ENCODE measurements at places on chromosomes 12 and 14.

- no peak for DNase-seq
Observed at GRCh38 chr14:88270776-88271175, 52.3 kb downstream of the KCNK10 start.

DNA sequence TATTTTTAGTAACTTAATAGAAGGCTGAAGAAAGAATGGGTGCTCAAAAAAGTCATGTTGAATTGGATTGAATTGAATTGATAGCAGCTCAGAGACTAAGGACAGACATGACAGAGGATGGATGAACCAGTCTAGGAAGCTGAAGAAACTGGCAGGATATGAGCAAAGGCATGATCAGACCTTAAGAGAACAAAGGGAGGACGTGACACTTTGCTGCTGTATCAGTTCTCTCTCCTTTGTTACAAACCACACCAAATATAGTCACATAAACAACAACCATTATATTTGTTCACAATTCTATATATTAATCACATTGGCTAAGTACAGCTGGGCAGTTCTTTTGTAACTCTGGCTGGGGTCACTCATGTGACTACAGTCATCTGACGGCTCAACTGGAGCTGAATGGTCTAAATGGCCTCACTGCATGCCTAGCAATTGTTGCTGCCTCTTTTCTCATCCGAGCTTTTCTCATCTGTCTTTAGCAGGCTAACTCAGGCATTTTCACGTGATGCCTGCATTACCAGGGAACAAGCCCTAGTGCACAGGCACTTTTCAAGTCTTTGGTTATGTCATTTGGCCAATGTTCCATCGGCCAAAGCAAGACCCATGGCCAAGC is 355.0 kb downstream of the ETNK1 start:
- no peak for DNase-seq

DNA sequence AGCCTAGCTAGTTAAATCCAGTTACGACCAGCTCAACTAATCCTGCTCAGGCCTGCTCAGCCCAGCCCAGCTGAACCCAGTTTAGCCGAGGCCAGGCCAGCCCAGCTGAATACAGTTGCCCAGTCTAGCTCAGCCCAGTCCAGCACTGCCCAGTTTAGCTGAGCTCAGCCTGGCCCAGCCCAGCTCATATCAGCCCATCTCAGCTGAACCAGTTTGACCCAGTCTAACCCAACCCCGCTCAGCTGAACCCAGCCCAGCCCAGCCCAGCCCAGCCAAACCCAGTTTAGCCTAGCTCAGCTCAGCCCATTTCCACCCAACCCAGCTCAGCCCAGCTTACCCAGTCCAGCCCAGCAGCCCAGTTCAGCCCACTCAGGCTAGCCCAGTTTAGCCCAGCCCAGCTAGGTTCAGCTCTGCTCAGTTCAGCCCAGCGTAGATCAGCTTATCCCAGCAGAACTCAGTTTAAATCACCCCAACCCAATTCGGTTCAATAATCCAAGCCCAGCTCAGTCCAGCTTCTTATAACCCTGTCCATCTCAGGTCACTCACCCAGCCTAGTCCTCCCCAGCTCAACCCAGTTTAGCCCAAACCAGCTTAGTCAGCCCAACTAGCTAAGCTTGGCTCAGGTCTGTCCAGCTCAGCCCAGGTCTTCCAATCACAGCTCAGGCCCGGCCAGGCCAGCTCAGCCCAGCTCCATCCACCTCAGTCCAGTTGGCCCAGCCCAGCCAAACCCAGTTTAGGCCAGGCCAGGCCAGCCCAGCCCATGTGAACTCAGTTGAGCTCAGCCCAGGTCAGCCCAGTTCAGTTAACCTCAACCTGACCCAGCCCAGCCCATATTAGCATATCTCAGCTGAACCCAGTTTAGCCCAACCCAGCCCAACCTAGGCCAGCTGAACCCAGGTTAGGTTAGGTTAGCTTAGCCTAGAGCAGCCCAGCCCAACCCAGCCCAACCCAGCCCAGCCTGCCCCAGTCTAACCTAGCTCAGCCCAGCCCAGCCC is 76.7 kb downstream of the TMEM121 start:
- DNase-seq = no peak

DNA sequence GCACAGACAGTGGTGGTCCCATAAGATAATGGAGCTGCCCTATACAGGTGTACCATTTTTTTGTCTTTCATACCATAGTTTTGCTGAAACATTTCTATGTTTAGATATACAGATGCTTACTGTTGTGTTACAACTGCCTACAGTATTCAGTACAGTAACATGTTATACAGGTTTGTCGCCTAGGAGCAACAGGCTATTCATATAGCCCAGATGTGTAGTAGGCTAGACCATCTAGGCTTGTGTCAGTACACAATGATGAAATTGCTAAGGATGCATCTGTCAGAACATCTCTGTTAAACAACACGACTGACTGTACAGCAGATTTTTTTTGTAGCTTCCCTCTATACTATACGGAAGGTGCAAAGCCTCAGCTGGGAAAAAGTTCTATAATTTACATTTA is 30.5 kb downstream of the RAD9B start:
- DNase-seq = no peak

DNA sequence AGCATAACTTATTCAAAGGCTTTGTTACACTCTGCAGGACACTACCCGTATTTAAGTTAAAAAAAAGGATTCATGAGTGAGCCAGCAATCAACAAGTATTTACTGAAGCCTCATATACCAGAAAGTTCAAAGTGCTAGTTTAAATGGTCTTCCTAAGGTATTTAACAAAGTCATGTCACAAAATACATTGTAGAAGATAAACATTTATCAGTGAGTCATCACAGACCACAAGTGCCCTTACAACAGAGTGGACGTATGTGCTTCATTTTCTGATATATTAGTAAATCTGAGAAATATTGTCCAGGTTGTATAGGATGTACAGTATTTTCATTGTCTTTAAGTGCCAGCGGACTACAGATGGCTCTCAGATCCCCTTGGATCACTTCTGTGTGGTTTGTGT is 24.2 kb downstream of the FLRT2 start:
- no peak for DNase-seq

DNA sequence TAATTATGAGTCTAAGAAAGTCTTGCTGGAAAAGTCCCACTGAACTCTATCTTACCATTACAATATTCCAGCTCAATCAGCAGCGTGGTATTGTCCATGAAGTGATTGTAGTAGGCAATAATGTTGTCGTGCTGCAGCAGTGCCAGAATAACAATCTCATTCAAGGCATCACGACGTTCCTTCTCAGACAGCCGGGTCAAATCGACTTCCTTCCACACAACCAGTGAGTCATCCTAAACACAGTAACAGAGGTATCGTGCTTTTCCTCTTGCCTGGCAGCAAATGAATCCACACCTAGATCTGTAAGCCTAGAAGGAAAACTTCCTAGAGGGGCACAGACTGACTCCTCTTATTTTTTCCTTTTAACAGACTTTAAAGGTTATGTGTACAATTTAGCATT is 2.9 kb downstream of the NEK9 start:
- DNase-seq = peak; percentile 23

DNA sequence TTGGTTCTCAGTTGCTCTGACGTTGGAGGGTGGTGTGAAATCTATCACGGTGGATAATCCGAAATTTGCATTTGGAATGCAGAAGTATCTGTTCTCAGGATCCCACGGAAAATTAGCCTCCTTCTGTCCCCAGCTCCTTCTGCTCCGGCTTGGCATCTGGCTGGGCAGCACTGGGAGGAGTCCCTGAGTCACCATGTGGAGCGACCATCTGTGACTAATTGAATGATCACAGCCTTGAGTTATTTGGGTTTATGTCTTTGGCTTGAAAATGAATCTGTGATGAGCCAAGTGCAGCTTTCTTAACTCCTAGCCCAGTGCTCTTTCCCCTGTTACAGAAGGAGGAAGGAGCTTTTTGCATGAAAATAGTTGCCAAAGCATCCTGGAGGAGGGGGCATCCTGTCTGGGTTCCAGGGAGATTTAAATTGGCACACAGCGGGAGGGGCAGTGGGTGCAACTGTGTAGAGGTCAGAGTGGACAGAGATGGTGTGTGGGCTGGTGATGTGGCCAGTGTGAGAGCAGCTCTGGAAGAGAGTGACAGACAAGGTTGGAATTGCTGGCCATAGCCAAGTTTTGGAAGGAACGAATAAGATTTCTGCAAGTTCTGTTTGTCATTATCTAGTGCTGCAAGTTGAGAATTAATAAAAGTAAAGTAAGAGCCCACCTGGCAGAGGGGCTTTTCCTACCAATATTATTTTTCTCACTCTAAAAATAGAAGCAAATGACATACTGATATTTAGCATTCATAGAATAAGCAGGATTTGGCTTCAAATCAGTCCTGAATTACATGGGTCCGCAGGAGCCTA is 74.4 kb downstream of the SLC24A4 start:
- peak; percentile 82 for DNase-seq

GRCh38 chr14:65222440-65222858 is 120.1 kb upstream of the MAX start:
- no peak for DNase-seq

DNA sequence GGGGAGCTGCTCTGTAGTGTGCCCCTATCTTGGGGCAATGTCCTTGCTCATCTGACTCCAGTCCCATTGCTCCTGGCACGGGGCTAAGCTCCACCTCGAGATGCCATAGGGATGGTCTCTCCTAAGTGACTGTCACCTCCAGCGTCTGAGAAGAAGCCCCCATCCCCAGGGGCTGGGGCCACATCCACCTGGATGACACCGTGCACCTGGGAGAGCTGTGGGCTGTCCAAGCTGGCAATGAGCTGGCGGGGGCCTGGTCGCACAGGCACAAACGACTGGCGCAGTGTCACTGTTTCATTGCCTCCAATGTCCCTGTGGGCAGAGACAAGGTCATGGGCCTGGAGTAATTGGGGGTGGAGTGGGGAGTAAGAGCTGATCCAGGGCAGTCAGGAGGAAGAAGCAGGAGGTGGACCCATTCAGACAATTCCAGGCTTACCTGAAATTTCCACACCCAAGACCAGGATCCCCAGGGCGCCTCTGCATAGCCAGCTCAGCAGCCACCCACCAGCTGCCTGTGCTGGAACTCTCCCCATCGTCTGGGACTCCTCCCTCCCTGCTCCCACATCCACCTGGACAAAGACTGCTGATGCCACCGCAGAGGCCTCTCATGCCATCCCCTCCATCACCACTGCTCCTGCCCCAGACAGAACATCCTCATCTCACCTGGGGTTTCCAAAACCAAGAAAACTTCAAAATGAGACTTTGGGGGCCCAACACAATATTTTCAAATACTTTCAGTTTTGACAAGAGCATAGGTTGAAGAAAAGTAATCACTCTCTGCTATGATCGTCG is 7.0 kb upstream of the TINF2 start:
- DNase-seq = no peak

DNA sequence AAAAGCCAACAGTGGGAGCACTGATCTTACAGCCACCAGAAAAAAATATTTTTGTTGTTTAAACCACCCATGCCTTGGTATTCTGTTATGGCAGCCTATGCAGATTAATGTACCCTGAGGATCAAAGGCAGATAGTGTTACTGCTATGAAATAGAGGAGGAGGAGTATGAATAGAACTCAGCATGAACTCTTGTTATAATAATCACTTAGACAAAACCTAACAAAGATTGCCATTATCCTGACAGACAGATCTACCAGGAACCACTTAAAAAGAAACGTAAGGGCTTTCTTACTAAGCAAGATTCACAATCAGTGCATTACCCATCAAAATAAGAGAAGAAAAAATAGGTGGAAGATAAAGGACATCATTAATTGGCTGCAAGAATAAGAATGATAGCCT is 558.3 kb downstream of the GALC start:
- no peak for DNase-seq

DNA sequence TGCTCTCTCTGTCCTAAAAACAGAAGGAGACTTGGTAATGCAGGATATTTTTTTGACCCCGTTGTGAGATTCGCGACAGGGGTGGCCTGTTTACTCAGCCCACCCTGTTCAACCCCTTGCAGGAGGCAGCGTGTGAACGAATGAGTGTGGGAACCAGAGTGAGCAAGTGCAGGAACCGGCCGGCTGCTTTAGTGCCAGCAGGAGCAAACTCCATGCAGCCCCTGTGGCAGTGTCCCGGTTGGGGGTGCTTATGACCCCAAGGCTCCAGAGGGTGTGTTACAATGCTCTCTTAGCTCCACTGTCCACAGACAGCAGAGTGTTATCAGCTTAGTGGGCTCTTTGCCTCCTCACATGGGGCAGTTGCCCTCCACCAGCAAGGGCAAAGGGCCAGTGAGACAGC is 225.2 kb downstream of the ETNK1 start:
- no peak for DNase-seq

GRCh38 chr12:26869908-26870459 is 37.0 kb upstream of the ITPR2 start:
- DNase-seq = no peak

DNA sequence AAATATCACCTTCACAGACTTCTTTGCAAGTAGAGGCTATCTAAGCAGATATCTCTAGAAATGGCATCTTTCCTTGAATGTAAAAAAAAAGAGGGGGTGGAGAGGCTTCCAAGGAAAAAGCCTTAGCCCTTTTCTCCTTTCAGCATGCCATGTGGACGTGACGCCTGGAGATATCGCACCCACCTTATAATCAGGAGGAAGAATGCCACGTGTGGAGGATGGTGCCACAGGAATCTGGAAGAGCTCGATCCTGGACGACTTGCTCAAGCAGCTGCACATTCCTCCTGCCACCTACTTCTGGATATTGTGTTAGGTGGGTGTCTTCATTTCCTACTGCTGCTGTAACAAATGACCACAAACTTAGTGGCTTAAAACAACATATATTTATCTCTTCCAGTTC is 203.6 kb downstream of the NUAK1 start:
- DNase-seq = no peak

- no peak for DNase-seq
Observed at GRCh38 chr12:62971769-62972525, 37.0 kb upstream of the PPM1H start.

DNA sequence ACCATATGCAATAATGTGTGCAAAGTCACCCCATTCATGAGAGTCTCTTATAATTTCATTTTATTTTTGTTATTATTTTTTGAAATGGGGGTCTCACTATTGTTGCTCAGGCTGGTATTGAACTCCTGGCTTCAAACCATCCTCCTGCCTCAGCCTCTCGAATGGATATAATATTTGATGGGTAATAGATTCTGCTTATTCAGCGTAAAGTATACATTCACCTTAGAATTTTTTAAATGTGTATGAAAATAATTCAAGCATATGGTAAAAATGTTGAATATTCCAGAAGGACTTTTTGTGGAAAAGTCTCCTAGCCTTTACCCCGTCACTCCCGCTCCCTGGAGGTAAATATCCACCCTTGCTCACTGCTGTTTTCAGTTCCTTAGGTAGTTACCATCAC is 23.4 kb upstream of the SSPN start:
- DNase-seq = no peak

DNA sequence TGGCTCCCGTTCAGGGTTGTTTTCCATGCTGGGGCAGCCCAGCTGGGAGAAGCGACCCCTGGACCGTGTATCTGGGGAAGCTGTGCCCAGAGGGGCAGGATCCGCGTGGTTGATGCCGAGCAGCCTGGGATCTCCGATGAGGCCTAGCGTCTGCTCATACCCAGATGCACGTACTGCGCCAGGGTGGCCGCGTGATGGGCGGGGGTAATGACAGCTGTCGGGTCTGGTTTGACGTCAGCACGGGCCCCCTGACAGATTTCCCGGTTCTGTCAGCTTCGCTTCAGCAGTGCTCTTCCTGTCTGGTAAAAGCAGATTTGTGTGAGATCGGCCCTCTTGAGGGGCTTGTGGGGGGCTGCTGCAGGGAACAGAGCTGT is 147.3 kb downstream of the TSPAN9 start:
- no peak for DNase-seq
